Effector memory CD4-positive, alpha-beta T cell (primary cell): ENCODE measurements at places on chromosomes 11 and 22.

DNA sequence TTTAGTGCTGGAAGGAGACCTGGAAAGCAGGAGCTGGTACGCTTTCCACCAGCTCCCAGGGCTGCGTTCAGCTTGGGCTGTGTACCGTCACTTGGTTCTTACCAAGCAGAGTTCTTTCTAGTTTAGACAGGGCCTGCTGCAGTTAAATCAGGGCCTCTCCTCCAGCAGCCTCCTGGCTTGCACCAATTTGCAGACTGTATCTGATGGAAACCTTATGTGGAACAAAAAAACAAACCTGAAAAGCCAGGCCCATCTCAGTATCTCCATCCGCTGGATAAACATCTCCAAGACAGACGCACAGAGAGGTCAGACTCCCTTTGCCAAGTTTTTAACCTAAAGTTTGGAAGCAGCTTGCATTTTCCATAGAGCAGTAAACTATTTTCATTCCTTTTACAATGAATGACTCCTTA is 288.6 kb upstream of the SORL1-AS1 start:
- no peaks in the 10 kb centered on the region for H3K36me3 ChIP-seq
- no peaks in the 10 kb centered on the region for H3K4me1 ChIP-seq
- no peak for DNase-seq
- no peak overlapping the region for H3K4me3 ChIP-seq
- no peak overlapping the region for H3K27ac ChIP-seq

DNA sequence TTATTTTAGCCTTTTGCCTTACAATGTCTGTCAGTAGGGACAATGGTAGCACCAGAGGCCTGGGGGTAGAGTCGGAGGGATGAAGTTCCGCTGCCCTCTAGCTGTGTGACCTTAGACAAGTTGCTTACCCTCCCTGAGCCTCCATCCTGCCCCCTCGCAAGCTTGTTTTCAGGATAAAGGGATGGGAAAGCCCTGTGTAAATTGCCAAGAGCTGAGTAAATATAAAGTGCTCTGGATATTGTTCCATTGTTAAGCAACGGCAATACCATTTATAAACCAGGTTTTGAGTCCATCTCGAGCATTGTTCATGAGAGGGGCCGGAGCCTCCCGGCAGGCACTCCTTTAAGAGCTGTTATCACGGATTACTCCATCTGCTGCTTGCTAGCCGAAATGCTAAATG is 72.9 kb downstream of the ZBTB16 start:
- no peak overlapping the region for H3K4me3 ChIP-seq
- H3K4me1 ChIP-seq, result peaks cover 2% of the 10 kb centered on the region
- DNase-seq, result no peak

DNA sequence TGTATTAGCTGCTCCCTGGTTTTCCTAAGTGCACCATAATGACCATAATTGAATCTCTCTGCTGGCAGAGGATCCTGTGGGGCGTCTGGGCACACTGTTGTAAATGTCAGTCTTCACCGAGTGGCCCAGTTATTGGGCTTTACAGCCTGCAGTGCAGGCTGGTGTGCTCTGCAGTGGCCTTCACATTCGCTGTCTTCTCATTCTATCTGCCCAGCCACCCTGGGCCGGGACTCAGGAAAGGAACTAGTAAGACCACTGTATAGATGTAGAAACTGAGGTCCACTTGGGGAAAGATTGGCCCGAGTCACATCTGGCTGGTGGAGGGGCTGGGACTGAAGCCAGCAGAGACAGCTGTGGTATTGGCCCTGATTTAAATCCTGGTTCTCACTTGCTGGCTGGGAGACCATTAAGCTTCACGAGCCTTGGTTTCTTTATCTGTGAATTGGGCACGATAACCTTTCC is 49.3 kb downstream of the TSPAN18 start:
- no peak for DNase-seq
- H3K27ac ChIP-seq, result no peak overlapping the region
- no peaks in the 10 kb centered on the region for H3K27me3 ChIP-seq
- no peak overlapping the region for H3K4me3 ChIP-seq

DNA sequence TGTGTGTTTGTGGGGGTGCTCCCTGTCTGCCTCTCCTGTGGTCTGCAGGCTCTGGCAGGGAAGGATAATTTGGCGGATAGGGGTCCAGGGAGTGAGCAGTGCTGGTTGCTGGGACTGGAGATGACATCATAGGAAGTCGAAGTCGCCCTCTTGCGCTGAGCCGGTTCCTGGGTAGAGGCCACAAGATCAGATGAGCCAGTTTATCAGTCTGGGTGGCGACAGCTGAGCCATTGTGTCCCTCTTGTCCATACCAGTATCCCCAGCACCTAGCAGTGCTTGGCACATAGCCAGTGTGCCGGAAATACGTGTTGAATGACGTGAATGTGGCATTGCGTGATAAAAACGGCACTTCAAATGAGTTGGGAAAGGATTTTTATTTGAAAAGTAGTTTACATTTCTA is 9.8 kb downstream of the APOL5 start:
- H3K4me3 ChIP-seq, result no peak overlapping the region
- no peaks in the 10 kb centered on the region for H3K27me3 ChIP-seq
- no peak for DNase-seq
- no peaks in the 10 kb centered on the region for H3K36me3 ChIP-seq
- H3K4me1 ChIP-seq, result no peaks in the 10 kb centered on the region

- no peak overlapping the region for H3K27ac ChIP-seq
- no peak overlapping the region for H3K4me3 ChIP-seq
- H3K36me3 ChIP-seq, result no peaks in the 10 kb centered on the region
- peaks cover 10% of the 10 kb centered on the region for H3K4me1 ChIP-seq
- no peak for DNase-seq
Observed at GRCh38 chr11:67632175-67632981, 2.6 kb upstream of the NUDT8 start.
